ENCODE measurements at places on chromosomes 12 and 14.

- DNase-seq: no peak
These were observed 20.9 kb upstream of the HECTD1 start for GRCh38 chr14:31228533-31228932.

GRCh38 chr12:51205350-51205749 lies 12.5 kb downstream of the POU6F1 start:
- DNase-seq: no peak

- DNase-seq: peak; percentile 52
These were observed 113.2 kb upstream of the FLRT2 start for GRCh38 chr14:85416771-85417170.

GRCh38 chr12:114764510-114764909 lies 80.5 kb upstream of the TBX3 start:
- DNase-seq: no peak

DNA sequence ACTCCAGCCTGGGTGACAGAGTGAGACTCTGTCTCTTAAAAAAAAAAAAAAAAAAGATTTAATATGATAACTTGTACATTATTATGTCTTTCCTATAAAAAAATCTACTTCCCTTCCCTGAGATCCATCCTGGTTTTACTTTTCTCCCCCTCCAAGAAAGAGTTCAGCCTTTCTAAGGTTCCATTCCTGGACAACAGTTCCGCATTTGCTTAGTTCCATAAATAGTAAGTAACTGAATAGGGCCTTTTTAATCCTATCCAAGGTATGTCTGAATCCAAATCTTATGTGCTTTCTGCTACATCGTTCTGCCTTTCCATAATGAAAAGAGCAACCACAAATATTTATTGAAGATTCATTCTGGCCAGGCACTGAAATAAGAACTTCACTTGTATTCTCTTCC lies 187.8 kb downstream of the DACT1 start:
- no peak for DNase-seq

DNA sequence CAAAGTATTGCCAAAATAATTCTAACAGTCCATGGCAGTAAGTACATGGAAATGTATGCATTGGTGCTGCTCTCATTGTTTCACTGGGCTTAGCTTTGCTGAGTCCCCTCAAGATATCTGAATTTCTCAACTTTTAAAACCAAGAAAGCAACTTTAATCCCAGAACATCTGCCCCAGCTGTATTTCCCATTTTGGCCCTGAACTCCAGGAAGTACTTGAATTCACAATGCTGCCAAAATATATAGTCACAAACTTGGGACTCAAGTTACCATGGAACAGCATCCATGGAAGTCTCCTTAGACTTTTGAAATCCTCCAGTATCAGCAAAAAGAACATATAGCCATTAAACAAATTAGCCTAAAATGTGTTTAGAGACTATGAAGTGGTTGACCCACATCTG lies 78.5 kb upstream of the FLRT2 start:
- no peak for DNase-seq

GRCh38 chr12:117140397-117141096 lies 41.3 kb upstream of the TESC start:
- no peak for DNase-seq

GRCh38 chr12:125871811-125872594 lies 806.8 kb downstream of the AACS start:
- DNase-seq: no peak

- DNase-seq: no peak
These were observed 71.4 kb downstream of the GALNT9 start for GRCh38 chr12:132257955-132258490.

- no peak for DNase-seq
These were observed 192.7 kb upstream of the ATP2B1 start for GRCh38 chr12:89901319-89901718.

- DNase-seq: no peak
These were observed 3.2 kb upstream of the KRT7 start for GRCh38 chr12:52229836-52230343.

GRCh38 chr14:33477797-33478196 lies 473.1 kb downstream of the EGLN3 start:
- no peak for DNase-seq

GRCh38 chr12:76891609-76892008 lies 12.8 kb upstream of the CSRP2 start:
- DNase-seq: no peak

- DNase-seq: no peak
These were observed 368.4 kb downstream of the ATP23 start for GRCh38 chr12:58309806-58310205.

DNA sequence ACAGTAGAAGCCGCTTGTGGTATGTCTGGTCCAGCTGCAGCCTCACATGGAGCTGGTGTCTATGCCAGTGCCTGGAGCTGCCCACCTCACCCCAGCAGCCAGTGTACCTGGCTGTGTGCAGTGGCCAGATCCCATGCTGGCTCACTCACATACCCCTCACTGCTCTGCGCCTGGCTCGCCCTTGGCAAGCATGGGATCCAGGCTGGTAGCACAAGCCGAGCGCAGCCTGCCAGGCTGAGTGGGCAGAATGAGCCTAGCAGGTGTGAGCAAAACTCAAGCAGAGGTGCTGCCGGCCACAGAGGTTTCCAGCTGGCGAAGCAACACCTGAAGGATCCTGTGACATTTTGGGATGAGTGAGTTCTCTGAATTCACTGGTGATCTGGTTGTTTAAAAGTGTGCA lies 5.0 kb upstream of the BTBD7 start:
- no peak for DNase-seq

DNA sequence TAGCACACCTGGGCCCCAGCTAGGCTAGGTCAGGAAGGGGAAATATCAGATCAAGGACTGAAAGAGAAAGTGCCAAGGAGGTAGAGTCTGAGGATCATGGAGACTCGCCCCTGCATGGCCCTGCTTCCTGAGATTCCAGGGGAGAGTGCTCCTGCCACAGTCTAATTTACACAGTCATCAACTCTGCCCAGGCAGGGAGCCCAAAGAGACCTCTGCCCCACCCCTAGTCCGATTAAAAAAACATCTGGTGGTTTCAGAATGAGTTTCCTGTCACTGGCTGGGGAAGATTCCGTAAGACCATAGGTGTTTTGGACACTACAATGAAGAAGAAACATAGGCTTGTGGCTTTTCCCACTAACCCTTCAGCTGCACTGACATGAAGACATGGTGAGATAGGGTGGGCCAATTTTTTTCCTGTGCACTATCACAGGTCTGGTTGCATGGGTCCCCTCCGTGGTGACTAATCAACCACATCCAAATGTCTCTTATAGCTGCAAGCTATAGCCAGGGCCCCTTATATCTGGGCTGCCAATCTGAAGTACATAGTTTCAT lies 31.5 kb upstream of the GZMB start:
- no peak for DNase-seq

- DNase-seq: no peak
These were observed 29.4 kb upstream of the ACTN1 start for GRCh38 chr14:69008421-69008884.

DNA sequence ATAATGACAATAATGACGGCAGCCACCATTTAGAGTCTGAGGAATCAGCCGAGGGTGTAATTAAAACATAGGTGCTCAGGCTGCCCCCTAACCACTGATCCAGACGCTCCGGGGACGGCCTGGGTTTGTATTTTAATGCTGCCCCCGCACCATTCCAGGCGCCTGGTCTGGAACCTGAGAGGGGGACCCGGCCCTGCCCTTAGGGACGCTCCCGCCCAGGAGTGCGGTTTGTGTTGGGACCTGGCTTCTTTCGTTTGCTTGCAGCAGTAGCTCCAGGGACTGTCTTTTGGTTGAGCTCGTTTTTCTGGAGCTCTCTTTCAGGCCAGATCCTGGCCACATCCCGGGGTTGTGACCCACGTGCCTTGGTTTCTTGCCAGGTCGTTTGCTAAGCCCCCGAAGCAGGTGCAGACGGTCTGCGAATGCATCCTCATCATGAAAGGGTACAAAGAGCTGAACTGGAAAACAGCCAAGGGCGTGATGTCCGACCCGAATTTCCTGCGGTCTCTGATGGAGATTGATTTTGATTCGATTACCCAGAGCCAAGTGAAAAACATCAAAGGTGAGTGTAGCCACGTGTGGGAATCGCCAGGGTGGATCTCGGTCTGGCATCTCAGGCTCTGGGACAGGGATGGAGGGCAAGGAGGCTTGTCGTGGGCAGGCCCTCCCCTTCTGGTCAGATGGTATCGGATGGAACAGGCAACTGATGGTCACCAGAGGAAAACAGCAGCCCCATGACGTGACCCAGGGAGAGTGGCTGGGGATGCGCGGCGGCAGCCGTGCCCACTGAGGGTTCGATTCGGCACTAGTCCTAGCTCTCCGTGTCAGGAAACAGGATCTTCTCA lies 63.5 kb downstream of the CCDC92 start:
- DNase-seq: no peak

DNA sequence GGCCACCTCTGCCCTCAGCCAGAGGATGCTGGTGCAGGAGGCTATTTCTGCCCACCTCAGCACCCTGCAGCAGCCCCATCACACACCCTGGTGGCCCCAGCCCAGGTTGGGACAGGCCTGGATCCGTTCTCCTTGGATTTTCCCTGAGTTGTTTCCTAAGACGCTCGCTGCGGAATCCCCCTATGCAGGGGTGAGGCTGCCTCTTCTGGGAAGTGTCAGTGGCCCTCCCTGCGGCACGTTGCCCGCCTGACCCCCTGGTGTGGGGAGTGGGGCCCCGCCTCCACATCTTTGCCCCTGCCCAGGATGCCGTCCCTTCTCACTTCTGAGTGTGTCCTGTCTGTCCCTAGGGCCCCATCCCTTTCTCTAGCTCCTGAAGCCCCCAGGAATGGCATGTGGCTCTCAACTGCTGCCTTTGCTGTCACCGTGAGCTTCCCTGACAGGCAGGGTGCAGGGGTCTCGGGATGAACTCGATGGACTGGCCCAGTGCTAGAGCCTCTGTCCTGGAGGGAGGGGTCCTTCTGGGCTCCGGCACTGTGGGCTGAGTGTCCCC lies 594 bp upstream of the EXOC3L4 start:
- no peak for DNase-seq

- no peak for DNase-seq
These were observed at the start of gene KRT4 for GRCh38 chr12:52813885-52814709. Gene KRT4 (minus strand): TSS chr12:52814116. CDS start chr12:52814058, 58 bp downstream.

DNA sequence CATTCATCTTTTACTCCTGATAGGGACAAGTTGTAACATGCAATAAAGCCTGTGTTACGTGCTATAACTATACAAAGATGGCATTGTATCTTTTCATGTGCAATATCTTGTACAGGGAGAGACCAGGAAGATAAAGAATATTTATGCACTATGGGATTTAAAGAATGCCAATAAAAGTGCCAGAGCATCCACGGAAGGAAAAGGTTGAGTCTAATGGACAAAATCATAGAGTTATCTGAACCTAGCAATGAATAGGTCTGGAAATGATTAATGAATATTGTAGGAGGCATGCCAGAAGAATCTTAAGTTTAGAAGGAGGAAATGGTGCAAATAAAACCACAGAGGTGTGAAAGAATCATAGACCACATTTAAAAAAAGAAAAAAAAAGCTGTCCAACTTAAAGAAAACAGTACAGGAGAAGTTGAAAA lies 263.9 kb downstream of the KCNC2 start:
- DNase-seq: no peak

DNA sequence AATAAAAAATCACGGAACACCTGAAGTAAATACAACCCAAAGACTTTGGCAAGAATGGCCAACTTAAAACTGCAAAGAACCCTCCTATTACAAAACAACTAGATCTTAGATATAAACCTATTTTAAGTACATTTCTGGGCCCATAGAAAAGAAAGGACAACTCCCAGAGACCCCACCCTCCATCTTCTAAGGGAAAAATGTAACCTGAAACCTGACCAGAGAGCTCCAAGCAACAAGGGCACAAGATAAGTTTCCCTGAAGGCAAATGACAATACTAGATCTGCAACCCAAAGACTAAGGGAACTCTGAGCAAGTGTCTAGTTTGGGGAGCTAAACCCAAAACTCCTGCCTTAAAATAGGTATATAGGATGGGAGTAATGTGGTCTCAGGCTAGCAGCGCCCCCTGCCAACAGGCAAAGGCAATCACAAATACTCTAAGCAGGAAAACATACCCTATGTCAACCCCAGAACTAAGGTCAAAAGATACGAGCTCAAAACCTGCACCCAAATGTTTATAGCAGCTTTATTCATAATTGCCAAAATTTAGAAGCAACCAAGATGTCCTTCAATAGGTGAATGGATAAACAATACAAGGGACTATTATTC lies 218.9 kb downstream of the ITPR2 start:
- peak; percentile 13 for DNase-seq

- DNase-seq: no peak
These were observed 79.2 kb downstream of the TBC1D30 start for GRCh38 chr12:64903479-64904152.

DNA sequence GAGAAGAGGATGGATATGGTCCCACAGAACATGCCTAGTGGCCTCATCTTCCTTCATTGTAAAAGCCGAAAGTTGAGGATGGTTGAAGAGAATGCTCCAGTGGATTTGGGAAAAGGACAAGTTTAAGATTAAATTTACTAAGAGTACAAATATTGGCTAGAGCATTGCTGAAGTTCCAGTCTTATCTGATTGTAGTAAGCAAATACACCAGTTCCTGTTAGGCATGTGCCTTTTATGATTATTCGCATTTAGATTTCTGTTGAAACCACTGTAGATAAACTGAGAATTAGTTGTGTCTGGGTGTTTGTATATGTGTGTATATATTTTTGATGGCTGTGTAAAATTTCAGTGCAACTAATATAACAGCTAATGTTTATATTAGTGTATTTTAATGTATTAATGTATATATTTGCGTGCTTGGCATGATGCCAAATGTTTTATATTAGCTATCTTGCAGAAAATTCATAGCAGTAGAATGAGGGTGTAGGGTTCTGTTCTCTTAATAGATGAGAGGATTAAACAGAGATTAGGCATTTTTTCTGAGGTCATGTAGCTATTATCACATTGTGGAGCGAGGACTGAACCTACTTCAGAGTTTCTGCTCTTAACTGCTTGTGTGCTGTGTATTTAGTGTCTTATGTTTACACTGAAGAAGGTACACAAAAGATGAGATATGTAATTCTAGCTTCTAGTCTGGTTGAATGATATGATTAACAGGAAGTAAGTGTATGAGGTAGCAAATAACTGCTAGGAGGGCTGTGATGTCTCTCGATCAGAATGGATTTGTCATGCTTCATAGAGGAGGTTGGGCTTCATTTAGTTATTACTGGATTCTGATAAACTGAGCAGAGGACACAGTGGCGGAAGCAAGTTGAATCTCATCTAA lies 21.1 kb downstream of the FKBP3 start:
- DNase-seq: no peak

DNA sequence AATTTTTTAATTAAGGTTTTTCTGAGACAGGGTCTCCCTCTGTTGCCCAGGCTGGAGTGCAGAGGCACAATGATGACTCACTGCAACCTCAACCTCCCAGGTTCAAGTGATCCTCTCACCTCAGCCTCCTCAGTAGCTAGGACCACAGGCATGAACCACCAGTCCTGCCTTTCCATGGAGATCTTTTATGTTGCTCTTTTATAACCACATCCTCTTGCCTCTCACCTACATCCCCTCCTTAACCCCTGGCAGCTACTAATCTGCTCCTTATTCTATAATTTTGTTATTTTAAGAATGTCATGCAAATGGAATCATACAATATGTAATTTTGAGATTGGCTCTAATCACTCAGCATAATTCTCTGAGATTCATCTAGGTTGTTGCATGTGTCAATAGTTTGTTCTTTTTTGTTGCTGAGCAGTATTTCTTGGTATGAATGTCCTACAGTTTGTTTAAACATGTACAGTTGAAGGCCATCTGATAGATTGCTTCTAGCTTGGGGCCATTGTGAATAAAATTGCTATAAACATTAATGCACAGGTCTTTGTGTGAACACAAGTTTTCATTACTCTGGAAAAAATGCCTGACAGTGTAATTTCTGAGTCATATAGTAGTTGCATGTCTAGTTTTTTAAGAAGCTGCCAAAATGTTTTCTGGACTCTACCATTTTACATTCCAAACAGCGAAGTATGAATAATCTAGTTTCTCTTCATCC lies 249.2 kb upstream of the AMIGO2 start:
- peak; percentile 19 for DNase-seq

- no peak for DNase-seq
These were observed 754.1 kb downstream of the NOVA1 start for GRCh38 chr14:25843481-25844470.
